ENCODE measurements at places on chromosomes 2 and 18.

- DNase-seq, result no peak
Measured at GRCh38 chr2:9769171-9770005, 73.9 kb upstream of the TAF1B start.

- DNase-seq, result peak; percentile 52
Measured at GRCh38 chr18:74506448-74507084, 10.4 kb downstream of the CNDP2 start.

- DNase-seq, result peak; percentile 78
Measured at GRCh38 chr2:113842919-113843736, 46.8 kb upstream of the ACTR3 start.

GRCh38 chr2:46180189-46180588 is 117.0 kb upstream of the EPAS1 start:
- no peak for DNase-seq

DNA sequence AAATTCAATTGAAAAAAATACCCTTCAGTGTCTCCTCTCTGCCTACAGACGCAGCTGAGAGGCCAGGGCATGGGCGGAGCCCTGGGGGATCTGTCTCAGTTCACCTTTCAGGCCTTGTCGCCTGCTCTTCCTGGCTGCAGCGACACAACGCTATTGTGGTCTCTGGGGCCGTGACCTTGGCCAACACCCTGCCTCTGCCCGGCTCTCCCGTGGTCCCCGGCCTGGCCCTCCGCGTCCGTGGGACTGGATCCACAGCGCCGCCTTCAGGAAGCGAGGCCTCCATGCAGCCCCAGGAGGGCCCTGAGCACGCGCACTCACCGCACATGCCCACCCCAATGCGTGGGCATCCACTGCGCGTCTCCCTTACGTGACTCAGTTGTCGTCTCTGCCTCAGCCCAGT is 81.1 kb downstream of the MRPS9 start:
- DNase-seq, result no peak

- DNase-seq, result no peak
Measured at GRCh38 chr2:55428258-55428657, 8.6 kb upstream of the CCDC88A start.

DNA sequence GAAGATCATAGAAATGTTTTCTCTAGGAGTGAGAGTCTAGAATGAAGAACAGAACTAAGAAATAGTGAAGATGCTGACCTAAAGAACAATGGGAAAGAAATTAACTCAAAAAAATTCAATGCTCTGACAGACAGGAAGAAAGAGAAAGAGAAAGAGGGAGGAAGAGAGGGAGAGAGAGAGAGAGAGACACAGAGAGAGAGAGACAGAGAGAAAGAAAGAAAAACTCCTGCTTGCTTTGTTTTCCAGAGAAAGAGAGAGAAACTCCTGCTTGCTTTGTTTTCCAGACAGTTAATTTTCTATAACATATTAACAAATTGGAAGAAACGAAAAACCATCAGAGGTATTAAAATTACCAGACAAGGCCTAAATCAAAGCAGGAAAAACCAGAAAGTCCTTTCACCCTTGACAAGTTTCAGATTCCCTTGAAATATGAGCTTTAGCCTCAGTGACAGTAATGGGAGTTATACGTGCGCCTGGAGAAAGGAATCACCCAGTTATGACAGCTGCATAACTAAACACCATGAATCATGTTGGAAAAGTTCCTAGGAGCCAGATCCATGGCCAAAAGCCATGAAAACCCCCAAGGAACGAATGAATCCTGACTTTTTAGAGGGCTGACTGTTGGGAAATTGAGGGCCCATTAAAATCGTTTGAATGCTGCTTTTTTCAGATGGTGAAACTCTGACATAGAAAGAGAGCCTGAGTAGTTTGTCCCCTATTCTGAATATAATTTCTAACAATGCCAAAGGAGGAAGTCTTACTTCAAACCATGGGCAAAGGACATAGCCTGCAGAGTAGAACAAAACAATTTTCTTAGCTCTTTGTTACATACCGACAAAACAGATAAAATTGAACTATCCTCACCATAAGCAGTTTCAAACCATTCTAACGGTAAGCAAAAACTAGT is 228.6 kb upstream of the CHST9 start:
- DNase-seq, result peak; percentile 93

GRCh38 chr18:48914581-48915251 is 36.0 kb downstream of the SMAD7 start:
- no peak for DNase-seq

DNA sequence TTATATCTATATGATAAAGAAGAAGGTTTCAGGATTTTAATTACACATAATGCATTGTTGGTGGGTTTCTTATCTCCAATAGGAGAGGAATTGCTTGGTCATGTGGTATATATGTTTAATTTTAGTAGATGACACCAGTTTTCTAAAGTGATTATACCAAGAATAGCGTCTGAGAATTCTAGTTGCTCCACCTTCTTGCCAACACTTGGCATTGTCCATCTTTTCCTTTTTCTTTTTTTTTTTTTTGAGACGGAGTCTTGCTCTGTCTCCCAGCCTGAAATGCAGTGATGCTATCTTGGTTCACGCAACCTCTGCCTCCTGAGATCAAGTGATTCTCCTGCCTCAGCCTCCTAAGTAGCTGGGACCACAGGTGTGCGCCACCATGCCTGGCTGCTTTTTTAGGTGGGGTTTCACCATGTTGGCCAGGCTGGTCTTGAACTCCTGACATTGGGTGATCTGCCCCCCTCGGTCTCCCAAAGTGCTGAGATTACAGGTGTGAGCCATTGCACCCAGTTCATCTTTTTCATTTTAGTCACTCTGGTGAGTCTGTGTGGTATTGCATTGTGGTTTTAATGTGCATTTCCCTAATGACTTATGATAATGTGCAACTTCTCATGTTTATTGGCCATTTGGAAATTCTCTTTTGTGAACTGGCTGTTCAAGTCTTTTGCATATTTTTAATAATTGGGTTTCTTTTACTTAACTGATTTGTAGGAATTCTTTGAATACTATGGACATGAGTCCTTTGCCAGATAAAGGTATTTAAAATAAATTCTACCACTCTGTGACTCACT is 37.3 kb upstream of the ZNF512 start:
- DNase-seq, result peak; percentile 64

GRCh38 chr2:120934574-120935338 is 199.1 kb downstream of the GLI2 start:
- peak; percentile 96 for DNase-seq

DNA sequence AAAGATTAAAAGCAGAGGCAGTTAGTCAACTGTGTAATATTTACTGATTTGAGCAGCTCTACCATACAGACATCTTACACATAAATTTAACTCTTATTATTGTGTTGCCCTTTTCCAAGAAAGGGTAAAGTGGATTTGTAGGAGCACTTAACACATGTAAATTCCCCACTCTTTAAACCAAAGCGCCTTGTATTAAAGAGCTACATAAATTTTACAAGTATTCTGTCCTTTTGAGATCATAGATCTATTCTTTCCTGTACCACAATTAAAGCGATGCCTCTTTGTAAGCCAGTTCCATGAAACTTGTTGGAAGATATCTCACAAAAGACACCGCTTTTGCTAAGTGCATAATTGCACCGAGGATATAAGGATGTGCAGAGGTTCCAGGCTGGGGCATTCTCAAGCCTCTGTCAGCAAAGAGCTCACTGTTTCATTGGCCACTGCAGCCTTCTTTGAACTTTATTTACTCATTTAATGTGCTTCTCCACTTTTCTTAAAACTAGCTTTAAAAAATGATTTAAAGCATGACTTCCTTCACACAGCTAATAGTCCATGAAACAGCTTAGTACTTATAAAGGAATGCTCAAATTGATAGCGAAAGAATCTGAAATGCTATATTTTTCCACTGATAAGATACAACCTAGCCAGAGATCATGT is 520.0 kb upstream of the TCF4 start:
- DNase-seq, result no peak

DNA sequence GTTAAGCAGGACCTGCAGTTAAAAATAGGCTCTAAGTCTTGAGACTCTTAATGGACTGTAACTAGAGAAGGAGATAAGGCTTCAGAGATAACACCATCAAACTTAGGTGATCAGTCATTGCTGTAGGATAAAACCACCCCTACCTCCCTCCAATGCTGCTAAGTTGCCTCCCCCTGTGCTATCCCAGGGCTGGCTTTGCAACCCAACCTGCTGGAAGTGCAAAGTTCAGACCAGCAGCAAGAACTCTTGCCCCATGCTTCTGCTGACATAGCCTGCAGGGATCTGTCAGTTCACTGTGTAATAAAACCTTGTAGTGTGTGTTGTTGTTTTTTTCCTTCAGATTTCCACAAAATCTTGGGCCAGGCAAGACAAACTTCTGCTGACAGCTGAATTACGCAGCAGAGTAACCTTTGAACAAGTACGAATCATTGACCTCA is 57.4 kb upstream of the EPB41L3 start:
- no peak for DNase-seq

DNA sequence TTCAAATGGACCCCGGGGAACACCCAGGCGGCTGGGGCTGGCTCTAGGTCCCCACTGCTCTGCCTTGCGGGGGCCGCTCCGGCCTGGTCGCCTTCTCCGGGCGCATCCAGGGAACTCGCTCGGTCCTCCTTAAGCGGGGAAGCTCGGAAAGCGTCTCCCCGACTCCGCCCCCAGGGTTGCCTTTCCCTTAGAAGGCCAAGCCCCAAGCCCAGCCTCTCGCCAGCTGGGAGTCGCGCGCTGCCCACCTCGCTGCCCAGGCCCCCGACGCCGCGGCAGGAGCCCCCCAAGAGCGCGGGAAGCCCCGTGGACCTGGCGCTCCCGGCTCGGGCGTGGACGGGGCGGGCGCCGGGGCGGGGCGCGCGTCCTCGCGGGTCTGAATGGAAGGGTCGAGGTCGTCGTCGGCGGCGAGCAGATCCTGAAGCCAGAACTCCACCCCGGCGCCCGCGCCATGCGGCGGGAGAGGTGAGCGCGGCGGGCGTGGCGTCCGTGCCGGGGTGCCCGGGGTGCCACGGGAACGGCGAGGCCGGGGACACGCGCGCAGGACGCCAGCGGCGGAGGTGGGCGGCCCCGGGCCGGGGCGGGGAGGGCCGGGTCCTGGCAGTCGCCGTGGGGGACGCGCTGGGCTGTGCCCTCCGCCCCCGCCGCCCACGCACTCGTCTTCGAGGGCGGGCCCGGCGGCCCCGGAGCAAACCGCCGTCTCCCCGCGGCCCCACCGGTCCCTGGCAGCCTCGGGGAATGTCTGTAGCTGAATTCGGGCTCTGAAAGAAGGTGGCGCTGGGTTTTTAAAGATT is at the start of gene BOK:
BOK (plus strand) TSS at position 214 of the 791 bp plus-strand sequence. CDS start 739 bp downstream, outside the sequence.
- DNase-seq, result peak; percentile 75

DNA sequence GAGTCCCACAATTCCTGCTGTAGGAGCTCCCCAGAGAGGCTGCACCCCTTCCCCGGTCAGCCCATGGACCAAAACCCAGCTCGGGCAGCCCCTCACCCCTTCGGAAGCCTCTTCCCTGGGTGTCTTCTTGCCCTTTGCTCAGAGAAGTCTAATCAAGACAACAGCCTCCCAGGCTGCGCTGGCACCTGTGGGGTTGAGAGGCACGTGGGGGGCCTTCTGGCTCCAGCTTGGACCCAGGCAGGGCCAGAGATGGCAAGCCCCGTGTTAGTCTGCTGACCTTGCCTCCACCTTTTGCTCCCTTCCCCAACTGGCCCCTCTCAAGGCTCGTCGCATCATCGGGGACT is 10.4 kb downstream of the SLC4A3 start:
- DNase-seq, result no peak

- no peak for DNase-seq
Measured at GRCh38 chr2:178143481-178143880, 31.2 kb downstream of the RBM45 start.

GRCh38 chr2:218074031-218074430 is 5.0 kb downstream of the RUFY4 start:
- no peak for DNase-seq

GRCh38 chr2:238108423-238109183 is 8.5 kb downstream of the ESPNL start:
- DNase-seq, result no peak

DNA sequence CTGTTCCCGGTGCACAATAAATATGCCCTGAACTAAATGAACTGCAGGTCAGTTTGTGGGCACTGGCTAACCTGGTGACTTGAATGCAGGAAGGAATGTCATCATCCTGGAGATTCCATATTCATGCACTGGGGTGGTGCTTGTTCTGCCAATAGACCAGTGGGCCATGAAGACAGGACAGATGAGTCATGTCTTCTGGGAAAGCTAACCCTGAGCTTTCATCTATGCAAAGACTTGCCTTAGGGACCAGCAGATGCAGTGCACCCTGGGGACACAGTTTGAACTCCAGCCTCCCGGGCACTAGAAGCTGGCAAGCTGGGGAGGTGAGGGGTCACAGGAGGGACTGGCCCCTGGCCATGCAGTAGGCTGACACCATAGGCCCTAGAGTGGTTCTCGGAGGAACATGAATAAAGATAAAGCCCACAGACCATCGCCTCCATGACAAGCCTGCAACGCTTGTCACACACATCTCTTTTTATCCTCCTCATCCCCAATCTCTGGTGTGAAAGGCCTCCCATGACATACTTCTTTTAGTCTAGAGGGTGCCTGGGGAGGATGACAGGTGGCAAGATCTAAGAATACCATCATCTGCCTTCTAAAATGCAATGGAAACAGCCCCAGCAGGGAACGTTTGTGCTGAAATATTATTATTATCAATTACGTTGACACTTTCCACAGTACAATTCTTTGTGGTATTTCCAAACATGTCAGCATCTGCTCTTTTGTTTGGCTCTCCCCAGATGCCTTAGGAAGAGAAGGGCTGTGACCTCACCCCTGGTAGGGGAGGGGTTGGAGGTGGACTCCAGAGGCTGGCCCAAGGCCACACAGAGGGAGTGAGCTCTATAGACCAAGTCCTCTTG is 267.4 kb upstream of the RAB6C start:
- DNase-seq, result no peak

DNA sequence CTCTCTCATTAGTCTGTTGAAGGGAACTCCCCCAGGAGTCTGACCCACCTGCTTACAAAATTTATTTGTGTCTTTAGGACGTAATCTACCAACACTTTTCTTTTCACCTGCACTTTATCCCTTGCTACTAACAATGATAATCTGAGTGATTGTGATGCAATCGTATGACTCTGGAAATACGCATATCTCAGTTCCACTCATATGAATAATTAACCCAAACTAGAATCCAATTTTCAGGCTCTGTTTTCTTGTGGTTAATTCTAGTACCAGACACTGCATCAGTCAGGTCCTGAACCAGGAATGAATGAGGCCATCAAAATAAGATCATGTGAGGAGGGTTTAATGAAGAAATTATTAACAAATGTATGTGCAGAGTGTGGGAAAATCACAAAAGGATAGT is 158.4 kb upstream of the SRD5A2 start:
- no peak for DNase-seq

DNA sequence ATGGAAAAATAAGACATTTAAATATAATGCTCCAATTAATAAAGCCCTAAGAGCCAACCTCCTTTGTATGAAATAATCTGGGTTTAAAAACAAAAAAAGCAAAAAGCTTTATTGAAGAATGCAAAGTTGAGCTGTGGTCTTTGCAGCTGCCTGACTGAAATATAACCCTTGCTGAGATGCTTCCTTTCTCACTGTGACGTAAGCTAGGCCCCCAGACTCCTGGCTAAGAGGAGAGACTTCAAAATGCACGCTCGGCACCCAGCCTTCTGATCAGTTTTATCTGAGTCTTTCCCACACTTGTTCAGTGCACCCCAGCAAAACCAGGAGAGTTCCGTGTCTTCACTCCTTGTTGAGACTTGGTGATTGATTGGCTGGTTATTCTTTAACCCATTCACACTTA is 115.3 kb downstream of the BCL11A start:
- DNase-seq, result no peak
